ENCODE measurements at places on chromosomes 1 and 21.

DNA sequence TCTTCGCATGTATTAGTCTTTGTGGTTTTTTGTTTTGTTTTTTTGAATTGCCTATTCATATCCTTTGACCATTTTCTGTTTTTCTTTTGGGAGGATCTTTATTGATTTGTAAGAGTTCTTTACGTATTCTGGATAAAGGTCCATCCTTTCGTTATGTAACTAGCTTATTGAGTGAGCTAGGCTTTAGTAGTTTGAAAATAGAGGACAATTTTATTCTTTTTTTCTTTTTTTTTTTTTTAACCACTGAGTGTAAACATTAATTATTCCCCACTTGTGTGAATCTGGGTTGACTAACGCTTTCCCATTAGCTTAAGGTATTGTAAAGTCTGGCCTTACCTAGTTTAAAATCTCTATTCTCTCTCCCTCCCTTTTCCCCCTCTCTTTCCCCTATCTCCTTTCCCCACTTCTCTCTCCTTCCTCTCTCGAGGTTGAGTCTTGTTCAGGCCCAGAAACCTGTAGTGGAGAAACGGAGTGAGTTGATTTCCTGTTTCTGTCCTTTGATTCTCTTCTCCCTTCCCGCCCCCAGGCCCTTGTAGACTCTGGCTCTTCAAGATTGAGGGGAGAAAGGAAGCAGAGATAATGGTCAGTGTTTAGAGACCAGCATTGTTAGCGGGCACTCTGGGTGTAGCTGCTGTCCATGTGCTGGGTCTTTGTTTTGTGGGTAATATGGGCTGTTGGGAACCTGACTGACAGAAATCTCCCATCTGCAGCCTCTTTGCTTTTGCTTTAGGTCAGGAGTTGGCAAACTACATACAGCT is 1.5 kb downstream of the MORC3 start:
- no peak for DNase-seq

- DNase-seq, result no peak
Observed at GRCh38 chr21:15301736-15302135, 236.9 kb upstream of the NRIP1 start.

DNA sequence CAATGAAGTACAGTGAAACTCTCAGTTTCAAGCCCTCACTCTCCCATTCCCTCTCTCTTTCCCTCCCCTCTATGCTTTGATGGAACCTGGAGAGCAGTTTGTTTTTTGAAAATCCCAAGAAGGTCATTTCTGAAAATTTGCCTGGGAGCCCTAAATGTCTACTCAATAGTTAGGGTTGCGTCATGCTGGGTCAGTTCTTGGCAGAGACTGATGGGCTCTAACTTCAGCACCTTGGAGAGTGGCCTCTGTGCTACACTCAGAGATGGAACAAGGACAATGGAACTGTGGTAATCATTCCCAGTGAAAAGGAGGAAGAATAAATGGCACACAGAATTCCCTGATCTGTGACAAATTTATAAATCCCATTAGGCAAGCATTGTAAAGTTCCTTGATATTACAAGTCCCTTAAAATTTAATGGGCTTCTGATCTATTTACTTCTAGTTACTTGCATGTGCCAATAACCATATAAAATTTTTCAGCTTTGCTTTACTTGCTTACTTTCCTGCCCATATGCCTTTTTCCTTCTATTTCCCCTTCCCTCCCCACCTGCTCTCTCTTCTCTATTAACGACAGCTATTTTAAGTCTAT is 182.9 kb upstream of the KCND3 start:
- DNase-seq, result no peak

DNA sequence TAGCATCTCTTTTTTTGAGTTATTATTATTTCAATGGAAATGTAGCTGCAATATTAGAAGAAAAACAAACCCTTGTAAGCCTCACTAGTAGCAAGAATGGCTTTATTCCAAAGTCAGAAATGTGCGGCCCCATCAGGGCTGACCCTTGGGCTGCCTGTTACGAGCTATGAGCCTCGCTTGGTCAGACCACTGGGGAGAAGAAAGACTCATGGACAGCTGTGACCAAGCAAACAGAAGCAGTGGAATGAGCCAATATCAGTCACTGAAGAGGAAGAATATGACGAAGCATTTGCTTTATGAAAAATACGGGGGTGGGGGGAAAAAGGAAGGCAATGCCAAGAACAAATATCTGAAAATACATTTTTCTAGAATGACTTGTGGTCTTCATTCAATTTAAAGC is 504.5 kb downstream of the LMO4 start:
- no peak for DNase-seq

GRCh38 chr1:214280386-214281020 is 456 bp upstream of the SMYD2 start:
- no peak for DNase-seq

DNA sequence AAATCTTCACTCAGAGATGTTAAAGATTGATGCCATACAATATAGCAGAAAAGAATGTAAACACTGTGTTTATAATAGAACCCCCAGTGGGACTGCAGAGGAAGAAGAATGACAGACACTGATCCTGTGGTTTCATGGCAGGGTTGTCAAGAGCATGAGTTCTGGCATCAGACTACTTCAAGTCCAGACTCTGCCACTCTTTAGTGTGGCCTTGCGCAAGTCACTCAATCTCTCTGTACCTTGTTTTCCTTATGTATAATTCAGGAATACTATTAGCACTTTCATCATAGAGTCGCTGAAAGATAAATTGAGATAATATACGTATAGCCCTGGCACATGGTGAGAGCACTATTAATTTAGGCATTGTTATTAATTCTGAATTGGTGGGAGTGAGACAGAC is 38.5 kb upstream of the BCL9 start:
- no peak for DNase-seq

- no peak for DNase-seq
Observed at GRCh38 chr1:30159015-30159414, 564.4 kb downstream of the MATN1 start.

GRCh38 chr1:55476445-55477015 is 261.4 kb upstream of the USP24 start:
- no peak for DNase-seq
